M059J (cell line): ENCODE measurements at places on chromosomes 1 and 21. TPM values are rescaled to one million over a fixed set of nuclear protein-coding genes. Genes with fewer than 3 reads are reported as not detected.

Gene SLC16A1
- total RNA-seq = 81.5 and 116 TPM in 2 replicates

DNA sequence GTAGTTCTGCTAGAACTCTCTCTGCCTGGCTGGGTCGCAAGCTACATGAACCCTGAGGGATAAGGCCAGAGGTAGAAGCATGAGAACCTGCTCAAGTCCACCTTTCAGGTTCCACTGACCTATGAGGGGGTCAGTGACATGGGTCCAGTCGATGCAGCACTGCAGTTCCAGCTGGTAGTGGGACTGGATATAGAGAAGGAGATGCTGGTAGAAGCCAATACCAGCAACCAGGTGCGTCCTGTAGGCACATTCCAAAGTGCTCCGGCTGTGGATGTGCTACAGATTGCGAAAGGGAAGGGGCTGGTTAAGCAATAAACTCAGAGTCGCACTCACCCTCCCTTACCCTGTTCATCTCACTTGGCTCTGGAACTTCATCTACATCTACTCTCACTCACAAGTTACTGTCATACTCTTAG, 5.7 kb downstream of the SMG5 start:
- DNase-seq = no peak

Gene FAM78B
- not detected in 2 replicates for total RNA-seq

DNA sequence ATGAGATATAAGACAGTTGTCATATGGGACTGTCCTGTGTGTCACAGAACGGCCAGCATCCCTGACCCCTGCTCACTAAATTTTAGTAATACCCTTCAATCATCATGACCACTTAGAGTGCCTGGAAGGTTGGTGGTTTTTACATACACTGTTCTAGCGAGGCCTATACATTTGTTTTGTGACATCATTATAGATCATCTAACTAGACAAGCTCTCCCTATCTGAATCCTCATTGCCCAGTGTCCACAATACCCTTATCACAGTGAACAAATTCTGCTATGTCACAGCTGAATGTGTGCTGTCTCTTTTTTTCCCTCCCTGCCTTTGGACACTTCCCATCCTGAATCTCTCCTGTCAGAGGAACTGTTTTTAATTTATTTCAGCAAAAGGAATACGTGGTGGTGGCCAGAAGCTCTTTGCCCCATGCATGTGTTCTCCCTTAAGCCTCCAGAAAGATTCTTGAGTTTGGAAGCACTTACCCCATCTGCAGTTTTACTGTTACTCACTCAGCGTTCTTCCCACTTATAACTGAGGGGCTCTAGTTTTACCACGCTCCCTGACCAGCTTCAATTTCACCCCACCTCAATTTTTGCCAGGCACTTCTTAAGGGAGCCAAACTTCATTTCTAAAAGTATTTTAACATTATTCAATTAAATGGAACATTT, 70.3 kb downstream of the OLFML2B start:
- no peak for DNase-seq

DNA sequence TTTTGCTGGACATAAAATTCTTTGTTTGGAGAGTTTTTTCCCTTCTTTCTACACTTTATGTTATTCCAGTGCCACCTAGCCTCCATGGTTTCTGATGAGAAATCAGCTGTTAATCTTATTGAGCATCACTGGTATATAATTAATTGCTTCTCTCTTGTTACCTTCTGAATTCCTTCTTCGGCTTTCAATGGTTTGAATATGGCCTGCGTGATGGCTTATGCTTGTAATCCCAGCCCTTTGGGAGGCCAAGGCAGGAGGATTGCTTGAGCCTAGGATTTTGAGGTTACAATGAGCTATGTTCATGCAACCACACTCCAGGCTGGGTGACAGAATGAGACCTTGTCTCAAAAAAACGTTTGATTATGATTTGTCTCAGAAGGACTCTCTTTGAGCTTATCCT, 13.0 kb upstream of the CNIH4 start:
- DNase-seq = peak; percentile 31

DNA sequence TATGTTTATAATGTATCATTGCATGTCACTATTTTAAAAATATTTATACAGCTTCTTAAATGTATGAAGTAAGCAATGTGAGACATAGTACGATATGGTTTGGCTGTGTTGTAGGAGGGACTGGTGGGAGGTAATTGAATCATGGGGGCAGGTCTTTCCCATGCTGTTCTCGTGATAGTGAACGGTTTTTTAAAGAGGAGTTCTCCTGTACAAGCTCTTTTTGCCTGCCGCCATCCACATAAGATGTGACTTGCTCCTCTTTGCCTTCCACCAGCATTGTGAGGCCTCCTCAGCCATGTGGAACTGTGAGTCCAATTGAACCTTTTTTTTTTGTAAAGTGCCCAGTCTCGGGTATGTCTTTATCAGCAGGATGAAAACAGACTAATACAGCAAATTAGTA, 10.3 kb downstream of the ABCD3 start:
- DNase-seq = no peak

Gene PLEKHN1
- total RNA-seq = 2.4 and 4.5 TPM in 2 replicates

Gene WNT9A
- total RNA-seq = 0.10 and 0.37 TPM in 2 replicates

Gene ZNF683
- total RNA-seq = not detected in 2 replicates

Gene ASCL5
- not detected in 2 replicates for total RNA-seq

- no peak for DNase-seq
These were observed 32.9 kb downstream of the NIBAN1 start for GRCh38 chr1:184941410-184941733.

GRCh38 chr1:111769517-111770146, 13.9 kb downstream of the DDX20 start:
- peak; percentile 70 for DNase-seq

DNA sequence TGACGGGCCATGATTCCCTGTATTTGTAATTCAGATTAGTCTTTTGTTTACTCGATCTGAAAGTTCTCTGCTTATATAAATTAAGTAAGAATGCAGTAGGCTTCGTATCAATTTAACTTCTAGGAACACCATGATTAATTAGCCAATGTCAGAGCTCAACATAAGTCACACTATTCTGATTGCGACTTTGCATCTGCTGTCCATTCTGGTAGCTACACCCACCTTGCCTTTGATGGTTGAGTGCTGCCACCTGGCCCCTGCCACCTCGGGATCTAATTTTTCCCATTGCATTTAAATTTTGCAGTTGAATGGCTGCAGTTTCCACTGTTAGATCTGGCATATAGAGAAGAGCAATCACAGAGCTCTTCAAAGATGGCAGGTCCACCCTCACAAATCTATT, 140.0 kb downstream of the LTN1 start:
- no peak for DNase-seq

DNA sequence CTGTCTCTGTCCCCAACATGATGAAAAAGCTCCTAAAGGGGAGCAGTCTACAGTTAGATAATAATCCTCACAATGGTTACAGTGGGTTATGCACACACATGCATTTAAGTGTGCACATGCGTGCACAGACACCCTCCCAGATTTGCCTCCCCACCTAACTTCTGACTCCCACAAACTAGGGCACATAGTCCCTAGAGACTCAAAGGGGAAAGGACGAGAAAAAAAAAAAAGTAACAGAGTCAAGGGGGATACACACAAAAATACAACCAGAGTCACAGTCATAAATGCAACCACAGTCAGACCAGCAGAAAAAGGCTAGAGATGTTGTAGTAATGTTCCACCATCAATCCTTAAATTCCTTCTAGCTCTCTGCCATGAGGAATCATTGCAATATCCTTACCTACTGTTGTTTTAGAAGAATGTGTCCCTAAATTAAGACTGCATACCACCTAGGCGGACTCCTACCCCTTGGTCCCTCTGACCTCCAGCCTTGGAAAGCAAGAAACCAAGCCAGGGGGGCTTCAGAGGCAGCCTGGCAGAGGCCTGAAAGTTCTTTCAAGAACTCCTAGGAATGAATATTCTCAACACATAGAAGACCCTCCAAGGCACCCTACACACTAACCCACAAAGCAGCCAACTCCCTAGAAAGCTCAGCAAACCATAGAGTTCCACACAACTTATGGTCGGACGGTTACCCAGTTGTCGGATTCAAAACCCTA, 1.3 kb downstream of the CRTC2 start:
- DNase-seq = no peak

DNA sequence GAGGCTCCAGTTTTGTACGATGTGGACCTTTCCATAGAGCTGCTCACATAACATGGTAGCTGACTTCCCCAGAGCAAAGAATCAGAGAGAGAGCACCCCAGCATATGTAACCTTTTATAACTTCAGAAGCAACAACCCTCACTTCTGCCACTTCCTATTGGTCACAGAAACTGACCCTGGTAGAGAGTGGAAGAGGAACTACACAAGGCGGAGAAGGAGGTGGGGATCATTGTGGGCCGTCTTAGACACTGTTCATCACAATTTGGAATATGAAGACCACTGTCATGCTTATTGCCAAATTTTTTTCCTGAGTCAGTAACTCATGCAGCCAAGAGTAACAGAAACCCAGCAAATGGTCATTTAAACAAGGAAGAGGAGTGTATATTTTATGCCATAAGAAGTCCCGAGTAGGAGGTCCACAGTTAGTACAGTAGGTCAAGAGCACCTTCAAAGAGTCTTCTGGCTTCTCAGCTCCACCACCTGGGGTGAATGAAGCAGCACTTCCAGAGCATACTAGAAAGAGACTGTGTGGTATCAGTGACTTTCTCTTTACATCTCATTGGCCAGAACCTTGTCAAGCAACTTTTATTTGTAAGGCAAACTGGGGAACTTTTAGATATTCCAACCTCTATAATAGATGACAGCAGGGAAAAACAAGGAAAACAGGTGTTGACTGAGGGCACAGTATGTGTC, 71.8 kb downstream of the ODF2L start:
- DNase-seq = no peak

- DNase-seq = no peak
These were observed 372.6 kb downstream of the RPS6KC1 start for GRCh38 chr1:213423605-213424004.

Gene RAB3B
- 7.4 and 12.6 TPM in 2 replicates for total RNA-seq

Gene ITLN2
- not detected in 2 replicates for total RNA-seq

DNA sequence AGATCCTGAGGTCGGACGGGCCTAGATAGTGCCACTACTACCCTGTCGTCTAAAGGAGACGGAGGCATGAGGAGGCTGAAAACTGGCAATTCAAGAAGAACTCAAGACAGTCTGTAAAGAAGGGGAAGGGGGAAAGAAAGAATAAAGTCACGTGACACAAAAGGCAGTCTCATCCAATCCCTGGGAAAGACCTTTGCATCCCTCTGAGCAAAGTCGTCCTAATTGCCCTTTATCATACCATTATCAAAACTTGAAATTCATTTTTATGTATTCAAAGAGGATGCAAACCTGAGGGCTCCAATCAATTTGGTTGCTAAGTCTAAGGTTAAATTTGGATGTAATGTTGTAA, 2.2 kb downstream of the DUSP10 start:
- DNase-seq = no peak

GRCh38 chr1:151060007-151060656, at the start of gene MLLT11:
MLLT11 (plus strand) TSS chr1:151060397; CDS start chr1:151067225, 6,828 bp downstream.
- peak; percentile 80 for DNase-seq

GRCh38 chr1:86648255-86648654, 56.1 kb upstream of the SH3GLB1 start:
- peak; percentile 90 for DNase-seq

- no peak for DNase-seq
These were observed 298.6 kb upstream of the ST6GALNAC5 start for GRCh38 chr1:76568573-76569238.

Gene RBM11
- 0.20 TPM in 1 of 2 replicates, not detected in the other for total RNA-seq

DNA sequence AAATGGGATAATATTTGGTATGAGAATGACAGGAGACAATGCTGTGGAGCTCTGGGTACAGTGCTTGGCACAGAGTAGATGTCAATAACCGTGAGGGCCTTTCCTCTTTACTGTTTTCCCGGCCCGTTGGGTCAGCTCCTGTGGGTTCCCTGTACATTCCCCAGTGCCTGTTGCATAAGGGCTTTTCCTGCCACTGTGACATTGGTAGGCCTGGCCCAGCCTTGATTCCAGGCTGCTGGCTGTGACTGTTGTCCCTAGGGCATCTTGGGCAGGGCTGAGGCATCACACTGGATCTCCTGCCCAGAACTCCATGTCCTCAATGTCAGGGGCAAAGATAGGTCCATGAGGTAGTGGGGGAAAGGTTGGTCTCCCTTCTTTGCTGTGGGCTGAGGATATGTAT, 25.8 kb upstream of the MYCL start:
- no peak for DNase-seq

DNA sequence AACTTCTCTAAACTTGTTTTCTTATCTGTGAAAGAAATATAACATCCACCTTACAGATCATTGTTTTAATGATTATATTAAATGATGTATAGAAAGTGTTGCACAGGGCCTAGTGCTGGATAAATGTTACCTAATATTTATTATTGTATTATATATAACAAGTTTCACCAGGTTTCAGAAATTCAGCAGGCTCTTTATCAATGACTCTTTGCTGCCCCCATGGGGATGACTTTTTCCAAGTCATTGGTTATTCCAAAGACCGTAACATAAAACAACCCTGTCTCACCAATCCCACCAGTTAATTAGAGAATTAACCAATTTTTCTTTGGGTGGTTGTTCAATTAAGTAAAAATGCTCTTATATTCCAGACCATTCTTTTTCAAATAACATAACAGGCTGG, 7.3 kb upstream of the DEDD start:
- DNase-seq = peak; percentile 50

DNA sequence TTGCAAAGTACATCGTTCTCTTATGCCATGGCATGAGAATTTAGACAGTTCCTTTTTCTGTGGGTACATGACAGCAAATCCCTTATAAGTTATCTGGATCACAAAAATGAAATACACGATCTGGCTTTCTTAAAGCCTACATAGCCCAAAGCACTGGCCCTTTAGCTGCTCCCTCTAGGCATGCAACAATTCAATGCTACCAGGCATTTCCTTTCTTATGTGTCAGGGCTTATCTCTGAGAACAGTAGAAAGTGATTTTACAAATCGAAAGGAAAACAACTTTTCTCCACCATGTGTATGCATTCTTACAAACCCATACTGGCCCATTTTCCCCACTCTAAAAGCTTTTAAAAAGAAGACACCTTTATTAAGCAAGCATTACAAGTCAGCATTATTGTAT, 139.7 kb downstream of the GRIK1 start:
- no peak for DNase-seq
